ENCODE measurements at places on chromosomes 4 and X. TPM values are rescaled to one million over a fixed set of nuclear protein-coding genes. Genes with fewer than 3 reads are reported as not detected.

SUPT20HL2 gene
- 0.19 TPM for total RNA-seq

MAGEA2 gene
- total RNA-seq: not detected

SHROOM2 gene
- 26.4 TPM for total RNA-seq

HTR2C gene
- total RNA-seq: 0.21 TPM

CSAG3 gene
- total RNA-seq: not detected

CENPI gene
- total RNA-seq: 0.20 TPM

PAGE1 gene
- total RNA-seq: not detected

SYTL4 gene
- total RNA-seq: 1.7 TPM

GLRA3 gene
- total RNA-seq: 7.2 TPM

HS6ST2 gene
- total RNA-seq: 15.4 TPM

CFAP299 gene
- total RNA-seq: 0.56 TPM

TLR1 gene
- total RNA-seq: not detected

PPEF2 gene
- total RNA-seq: 0.05 TPM
